Placental pericyte (primary cell): ENCODE measurements at places on chromosomes 6 and 20. TPM values are rescaled to one million over a fixed set of nuclear protein-coding genes. Genes with fewer than 3 reads are reported as not detected.

Gene TAGAP
- not detected in 2 replicates for total RNA-seq

Gene EXOC2
- 25.6 and 44.7 TPM in 2 replicates for total RNA-seq

Gene MYT1
- total RNA-seq = not detected in 2 replicates

Gene SEC23B
- 74.4 and 132 TPM in 2 replicates for total RNA-seq

Gene MEI4
- total RNA-seq = not detected in 2 replicates

Gene GGTLC1
- not detected in 2 replicates for total RNA-seq
